ENCODE measurements at places on chromosomes 5 and 9.

- DNase-seq, result no peak
Measured at GRCh38 chr5:19047277-19047676, 940.7 kb downstream of the CDH18 start.

DNA sequence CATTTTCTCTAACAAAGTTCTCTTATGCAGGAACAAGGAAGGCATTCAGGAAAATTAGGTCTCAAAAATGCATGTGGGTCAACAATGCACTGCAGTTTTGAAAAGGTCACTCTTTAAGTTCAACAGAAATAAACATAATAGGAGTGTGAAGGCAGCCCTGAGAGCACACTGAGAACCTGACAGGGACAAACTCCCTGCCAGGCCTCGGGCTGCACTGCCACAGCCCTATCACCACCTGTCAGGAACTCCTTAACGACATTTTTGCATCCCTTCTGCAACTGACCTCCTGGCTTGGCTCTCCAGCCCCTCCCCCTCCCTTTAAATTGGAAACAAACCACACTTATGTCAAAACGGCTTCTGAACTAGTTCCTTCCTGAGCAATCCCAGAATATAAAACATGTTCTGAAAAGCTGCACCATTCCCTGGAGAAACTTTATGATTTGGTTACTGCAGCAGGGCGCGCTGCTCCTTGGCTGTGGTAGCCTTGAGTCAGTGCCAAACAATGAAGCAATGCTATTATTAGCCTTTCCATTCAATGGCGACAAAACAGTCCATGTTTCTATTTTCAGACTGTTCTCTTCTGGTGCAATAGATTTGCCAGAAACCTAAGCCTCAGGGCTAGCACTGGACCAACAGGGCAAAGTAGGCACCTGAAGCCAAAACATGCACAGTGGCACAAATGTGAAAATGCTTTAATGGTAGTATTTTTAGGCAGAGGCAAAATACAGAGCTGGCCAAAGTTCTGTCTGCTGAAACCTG is 160.1 kb upstream of the ZNF608 start:
- no peak for DNase-seq

GRCh38 chr5:150621301-150621700 is 19.2 kb upstream of the SYNPO start:
- DNase-seq, result no peak

DNA sequence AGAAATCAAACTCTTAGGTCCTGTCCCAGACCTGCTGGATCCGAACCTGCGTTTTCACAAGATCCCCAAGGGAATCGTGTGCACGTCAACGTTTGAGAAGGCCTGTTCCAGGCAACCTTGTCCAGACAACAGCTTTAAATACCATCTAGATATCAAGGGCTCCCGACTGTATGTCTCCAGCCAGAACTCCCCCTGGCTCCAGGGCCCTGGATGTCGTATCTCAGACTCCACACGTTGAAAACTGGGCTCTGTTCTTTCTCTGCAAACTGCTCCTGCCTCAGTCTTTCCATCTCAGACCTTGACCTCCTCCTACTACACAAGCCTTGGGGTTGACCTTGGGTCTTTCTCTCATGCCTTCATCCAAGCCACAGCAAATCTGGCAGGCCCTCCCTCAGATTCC is 5.8 kb upstream of the ENG start:
- DNase-seq, result no peak

- DNase-seq, result no peak
Measured at GRCh38 chr9:36046923-36047322, 10.2 kb downstream of the RECK start.

- DNase-seq, result no peak
Measured at GRCh38 chr9:75499812-75500211, 390.7 kb upstream of the PCSK5 start.

DNA sequence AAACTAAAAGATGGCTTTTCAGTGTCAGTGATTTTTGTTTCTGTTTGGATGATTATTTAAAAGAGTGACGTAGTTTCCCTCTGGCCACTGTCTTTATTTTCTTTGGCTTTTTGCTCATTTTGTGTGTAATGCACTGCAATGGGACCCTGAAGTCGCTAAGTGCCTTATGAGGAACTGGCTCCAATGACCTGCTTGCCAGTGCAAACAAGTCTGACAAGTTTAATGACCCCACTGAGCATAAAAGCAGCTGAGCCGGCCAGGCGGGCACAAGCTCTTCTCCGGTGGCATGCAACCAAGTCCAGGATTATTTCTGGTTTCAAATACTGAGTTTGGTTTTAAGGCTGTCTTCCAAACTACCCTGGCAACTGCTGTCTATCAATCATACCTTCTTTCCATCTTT is 15.6 kb upstream of the GNA14 start:
- DNase-seq, result no peak

- no peak for DNase-seq
Measured at GRCh38 chr5:113683211-113683610, 169.7 kb downstream of the YTHDC2 start.

DNA sequence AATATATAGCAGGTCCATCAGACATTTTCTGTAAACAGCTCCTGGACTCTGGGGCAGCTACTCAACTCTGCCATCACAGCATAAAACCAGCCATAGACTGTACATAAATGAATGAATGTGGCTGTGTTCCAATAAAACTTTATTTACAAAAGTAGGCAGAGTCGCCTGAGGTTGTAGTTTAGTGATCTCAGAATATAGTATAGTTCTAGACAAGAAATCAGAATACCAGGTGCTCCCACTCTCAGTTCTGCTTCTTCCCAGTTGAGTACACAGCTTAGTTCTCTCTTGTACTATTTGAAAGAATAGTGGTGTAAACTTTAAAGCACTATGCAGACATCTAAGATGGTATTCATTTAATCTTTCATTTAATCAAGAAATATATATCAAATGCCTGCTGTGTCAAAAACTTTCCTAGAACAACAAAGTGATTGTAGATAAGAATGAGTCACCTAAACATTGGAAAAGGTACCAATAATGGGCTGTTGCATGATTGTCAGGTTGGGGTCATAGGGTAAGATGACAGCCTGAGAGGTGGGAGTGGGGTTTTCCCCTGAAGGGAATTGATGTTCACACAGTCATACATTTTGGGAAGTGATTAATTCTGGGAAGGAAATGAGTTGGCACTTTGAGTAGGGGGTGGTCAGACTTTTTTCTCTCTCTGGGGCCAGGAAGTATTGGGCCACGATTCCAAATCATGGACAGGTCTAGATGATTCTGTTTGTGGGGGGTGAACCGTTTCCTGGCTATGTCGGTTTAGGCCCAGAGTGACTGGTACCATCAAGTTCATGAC is 37.0 kb downstream of the TNFSF8 start:
- no peak for DNase-seq

- peak; percentile 31 for DNase-seq
Measured at GRCh38 chr5:13708432-13708831, 236.1 kb downstream of the DNAH5 start.

GRCh38 chr9:120777229-120777628 is 16.0 kb downstream of the FBXW2 start:
- DNase-seq, result no peak

DNA sequence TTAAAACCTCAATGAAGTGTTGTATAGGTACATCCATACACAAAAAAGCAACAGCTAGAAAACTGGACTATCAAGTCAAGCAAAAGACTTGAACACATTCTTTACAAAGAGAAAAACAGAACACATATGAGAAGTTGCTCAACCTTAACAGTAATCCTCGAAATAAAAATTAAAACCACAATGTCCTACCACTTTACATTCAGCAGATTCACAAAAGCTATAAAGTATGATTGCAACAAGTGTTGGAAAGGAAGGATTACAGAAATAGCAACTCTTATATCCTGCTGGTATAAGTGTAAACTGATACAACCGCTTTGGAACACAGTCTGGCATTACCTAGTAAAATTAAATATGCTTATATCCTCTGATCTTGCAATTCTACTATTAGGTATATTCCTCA is 28.5 kb upstream of the GOLGA1 start:
- DNase-seq, result no peak

DNA sequence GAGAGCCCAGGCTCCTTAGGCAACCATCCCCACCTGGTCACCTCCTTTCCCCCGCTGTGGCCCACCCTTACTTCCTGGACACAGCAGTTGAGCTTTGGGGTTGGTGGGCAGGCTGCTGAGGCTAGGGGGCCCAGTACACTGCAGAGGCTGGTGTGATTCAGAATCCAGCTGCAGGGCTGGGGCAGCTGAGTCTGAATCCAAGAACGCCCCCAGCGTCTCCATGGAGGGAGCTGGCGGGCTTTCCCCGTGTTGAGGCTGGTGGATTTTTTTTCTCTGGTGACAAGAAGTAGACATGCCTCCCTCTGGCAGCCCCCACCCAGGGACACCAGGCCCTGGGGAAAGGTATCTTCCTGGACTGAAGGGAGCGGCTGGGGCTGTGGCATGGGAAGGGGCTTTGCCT is 104.8 kb downstream of the RXRA start:
- no peak for DNase-seq

- DNase-seq, result no peak
Measured at GRCh38 chr9:83013867-83014605, 48.9 kb downstream of the RASEF start.

DNA sequence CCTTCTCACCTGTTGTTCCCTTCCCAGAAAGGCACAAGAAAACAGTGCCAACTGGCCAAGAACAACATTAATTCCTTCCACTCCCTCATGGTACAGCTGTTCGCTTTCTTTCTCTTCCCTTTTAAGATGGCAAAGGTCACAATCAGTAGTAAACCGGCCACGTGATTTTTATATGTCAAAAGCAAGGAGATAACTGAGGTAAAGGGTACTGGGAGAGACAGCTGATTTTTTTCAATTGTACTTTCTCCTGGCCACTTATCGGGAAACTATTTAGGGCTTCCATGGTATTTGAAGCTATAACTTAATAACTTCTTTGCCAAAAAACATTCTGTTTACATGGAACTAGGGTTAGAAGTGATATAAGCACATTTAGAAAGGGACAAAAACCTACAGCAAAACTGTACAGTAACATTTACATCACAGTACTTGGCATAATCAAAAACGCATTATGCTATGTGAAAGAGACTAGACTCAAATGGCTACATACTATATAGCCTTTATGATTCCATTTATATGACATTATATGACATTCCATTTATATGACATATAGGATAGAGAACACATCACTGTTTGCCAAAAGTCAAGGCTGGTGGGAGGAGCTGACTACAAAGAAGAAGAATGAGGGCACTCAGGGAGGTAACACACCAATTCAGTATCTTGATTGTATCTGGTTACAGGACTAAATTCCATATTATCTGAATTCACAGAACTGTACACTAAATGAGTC is 24.8 kb downstream of the PLPP1 start:
- DNase-seq, result no peak

DNA sequence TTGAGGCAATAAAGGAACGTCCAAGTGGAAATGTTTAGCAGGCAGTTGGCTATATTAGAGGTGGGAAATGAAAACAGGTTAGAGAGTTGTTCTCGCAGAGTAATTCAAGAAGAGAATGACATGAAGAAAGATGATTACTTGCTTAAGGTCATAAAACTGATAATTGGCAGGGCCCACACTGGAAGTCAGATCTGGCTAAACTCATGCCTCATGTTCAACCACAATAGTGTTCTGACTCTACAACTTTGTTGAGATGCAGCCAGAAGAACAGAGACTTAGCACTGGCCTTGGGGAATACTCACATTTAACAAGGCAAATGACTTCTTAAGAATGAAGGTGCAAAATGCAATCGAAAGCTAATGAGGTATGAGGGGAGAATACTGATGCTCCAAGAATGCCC is 27.2 kb upstream of the TNFSF8 start:
- no peak for DNase-seq

GRCh38 chr9:72554221-72554641 is 32.8 kb downstream of the TMC1 start:
- peak; percentile 77 for DNase-seq

- peak; percentile 96 for DNase-seq
Measured at GRCh38 chr5:177425801-177426565, 493 bp upstream of the GRK6 start.

DNA sequence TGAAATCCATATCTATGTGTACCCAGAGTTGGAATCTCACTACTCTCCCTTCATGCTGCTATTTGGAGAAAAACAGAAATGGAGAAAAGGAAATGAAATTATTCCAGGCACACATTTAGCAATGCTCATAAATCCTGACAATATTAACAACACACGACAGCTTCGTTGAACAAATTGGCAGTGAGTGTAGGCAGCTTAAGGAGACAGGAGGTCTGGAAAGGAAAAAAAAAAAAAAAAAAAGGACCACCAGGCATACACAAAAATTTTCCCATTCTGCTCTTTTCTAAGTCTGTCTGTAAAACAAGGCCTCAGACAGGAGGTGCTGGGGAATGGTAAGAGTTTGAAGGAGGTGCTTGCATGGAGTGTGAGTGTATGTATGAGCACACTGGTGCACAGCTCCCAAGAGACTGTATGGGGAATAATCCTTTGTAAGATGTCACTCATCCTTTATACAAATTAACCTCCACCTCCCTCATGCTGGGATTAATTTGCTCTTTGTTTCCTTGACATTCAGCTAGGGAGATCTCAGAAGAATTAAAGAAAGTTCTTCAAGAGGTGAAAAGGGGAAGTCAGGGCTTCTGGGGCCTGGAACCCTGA is 78.9 kb downstream of the ASTN2 start:
- DNase-seq, result no peak

DNA sequence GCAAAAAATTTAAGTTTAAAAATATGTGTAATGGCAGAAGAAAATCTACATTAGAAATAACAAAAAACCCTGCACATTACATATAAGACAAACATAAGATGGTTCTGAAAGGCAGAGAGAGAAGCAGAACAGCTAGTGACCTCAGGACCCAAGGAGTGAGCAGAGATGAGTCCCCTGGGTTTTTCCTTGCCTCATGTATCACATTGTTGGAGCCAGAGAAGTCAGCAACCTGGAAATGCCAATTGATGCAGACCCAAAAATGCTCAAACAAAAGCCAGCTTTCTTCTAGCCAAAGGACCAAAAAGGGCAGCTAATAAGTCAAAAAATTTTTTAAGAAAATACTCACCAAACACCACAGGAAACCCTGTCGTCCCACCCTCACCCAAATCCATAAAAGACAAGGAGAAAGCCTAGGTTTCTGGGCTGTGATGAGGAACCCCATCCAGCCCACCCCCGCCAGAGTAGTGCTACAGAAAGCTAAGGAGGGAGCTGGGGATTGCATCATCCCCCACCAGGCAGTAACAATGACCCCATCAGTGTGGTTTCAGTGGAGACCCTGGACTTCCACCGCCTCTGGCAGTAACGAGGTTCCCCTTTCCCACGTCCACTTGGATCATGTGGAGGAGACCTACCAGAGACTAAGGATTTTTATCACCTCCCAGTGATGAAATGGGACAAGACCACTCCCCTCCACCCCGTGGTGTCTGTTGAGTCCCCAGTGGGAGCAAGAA is 17.6 kb downstream of the DENND1A start:
- DNase-seq, result no peak
